ENCODE measurements at places on chromosomes 7 and 10.
A peak's percentile ranks its signal among the peaks of the same experiment; 100 is the strongest.

DNA sequence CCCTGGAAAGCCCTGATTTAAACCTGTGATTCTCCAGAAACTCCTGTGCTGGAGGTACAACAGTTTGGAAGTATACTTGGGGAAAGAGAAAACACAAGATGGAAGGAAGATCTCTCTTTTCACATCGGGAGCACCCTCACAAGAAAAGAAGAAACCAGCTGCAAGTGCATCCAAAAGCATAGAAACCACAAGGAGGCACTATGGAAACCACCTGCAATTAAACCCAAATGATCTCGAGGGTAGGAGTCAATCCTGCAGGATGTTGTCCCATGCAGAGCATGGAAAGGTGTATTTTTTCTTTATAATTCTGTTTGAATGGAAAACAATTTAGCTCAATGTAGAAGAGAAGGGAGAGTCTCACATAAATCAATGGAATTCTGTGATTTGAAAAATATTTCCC, 210.5 kb downstream of the TWIST1 start:
- DNase-seq: no peak

GRCh38 chr10:16643502-16643901, 121.8 kb upstream of the C1QL3 start:
- DNase-seq: no peak

GRCh38 chr10:72276013-72276387, 2.3 kb downstream of the DDIT4 start:
- peak; percentile 48 for DNase-seq

DNA sequence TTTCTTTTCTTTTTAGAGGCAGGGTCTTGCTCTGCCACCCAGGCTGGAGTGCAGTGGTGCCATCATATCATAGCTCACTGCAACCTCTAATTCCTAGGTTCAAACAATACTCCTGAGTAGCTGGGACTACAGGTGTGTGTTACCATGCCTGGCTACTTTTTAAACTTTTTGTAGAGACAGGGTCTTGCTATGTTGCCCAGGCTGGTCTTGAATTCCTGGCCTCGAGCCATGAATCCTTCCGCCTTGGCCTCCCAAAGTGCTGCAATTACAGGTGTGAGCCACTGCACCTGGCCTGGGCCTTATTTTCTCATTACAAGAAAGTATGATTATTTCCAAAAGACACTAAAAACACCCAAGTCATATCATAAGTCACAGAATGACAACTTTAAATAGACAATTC, 106.6 kb downstream of the CDK6 start:
- no peak for DNase-seq

GRCh38 chr7:70730451-70731110, 401.4 kb upstream of the GALNT17 start:
- DNase-seq: no peak

DNA sequence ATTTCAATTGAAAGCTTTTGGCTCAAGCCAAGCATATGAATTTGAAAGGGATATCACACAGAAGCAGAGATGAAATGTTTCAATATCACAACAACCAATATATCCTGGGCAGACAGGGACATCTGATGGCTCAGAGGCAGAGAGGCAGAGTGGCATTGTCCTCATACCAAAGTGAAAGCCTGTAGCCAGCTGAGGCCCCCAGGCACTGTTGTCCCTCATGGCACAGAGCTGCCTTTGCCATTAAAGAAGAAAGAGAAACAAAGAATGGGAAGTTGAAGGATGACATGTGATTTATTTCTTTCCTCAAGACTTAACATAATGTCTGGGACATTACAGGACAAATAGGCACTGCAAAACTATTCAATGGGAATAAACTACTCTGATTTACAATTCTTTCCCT, 504.3 kb upstream of the PCDH15 start:
- DNase-seq: no peak

DNA sequence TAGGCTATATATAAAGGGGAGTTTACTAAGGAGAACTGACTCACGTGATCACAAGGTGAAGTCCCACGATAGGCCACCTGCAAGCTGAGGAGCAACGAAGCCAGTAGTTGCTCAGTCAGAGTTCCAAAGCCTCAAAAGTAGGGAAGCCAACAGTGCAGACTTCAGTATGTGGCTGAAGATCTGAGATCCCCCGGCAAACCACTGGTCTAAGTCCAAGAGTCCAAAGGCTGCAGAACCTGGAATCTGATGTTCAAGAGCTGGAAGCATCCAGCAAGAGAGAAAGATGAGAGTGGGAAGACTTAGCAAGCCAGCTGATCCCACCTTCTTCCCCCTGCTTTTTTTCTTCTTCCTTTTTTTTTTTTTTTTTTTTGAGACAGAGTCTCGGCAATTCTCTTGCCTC, 27.0 kb upstream of the GSDME start:
- no peak for DNase-seq

- DNase-seq: no peak
Measured at GRCh38 chr10:46216003-46216634, 70.7 kb upstream of the ANTXRL start.

GRCh38 chr7:2812831-2813230, 31.3 kb downstream of the GNA12 start:
- peak; percentile 36 for DNase-seq

DNA sequence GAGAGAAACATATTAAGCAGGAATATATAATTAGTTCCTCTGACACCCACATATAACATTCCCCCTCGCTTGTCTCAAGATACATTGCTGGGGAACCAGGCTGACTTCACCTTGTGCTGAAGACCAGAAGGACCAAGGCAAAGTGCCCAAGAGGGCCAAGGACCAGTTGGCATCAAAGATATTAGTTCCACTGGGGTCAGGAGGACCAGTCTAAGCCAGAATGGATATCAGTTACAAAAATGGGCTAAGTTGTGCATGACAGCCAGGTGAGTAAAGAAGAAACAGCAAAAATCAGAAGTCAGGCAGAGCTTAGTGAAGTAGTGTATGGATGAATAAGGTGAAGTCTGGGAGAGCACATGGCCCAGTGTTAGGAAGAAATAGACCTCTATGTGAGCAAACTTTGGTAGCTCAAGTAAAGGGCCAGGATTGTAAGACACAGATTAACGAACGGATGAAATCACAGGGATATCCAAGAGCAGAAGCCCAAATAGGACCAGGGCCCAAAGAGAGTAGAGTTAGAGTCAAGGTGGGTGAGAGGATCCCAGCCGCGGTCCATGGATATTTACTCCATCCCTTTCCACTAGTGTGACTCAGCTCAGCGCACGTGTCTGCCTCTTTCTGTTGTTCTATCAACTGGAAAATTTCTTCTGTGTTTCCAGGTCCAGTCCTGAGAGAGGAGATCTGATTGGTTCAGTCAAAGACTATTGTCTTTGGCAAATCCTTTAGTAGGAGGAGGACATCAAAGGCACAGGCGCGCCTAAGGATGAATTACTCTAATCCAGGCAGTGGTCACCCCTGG, 5.0 kb downstream of the CALD1 start:
- no peak for DNase-seq

GRCh38 chr7:77327067-77327931, 88.8 kb downstream of the GSAP start:
- peak; percentile 81 for DNase-seq

GRCh38 chr10:96339956-96340904, 18.6 kb downstream of the OPALIN start:
- peak; percentile 85 for DNase-seq

DNA sequence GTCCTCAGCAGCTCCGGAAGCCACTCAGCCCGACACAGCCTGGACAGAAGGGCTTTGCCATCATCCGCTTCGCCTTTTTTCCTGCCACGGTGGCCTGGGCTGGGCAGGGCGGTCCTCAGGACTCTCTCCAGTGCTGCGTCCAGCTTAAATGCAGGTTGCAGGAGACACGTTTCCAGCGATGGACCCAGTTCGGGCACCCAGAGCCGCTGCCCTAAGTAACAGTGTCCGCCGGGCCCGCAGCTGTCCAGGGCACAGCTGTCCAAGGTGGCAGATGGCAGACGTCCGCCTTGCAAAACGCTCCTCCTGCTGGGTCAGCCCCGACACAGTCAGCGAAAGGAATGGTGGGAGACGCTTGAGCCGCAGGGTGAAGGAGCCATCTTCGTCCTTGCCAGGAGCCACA, 37.0 kb upstream of the FOXL3 start:
- no peak for DNase-seq

DNA sequence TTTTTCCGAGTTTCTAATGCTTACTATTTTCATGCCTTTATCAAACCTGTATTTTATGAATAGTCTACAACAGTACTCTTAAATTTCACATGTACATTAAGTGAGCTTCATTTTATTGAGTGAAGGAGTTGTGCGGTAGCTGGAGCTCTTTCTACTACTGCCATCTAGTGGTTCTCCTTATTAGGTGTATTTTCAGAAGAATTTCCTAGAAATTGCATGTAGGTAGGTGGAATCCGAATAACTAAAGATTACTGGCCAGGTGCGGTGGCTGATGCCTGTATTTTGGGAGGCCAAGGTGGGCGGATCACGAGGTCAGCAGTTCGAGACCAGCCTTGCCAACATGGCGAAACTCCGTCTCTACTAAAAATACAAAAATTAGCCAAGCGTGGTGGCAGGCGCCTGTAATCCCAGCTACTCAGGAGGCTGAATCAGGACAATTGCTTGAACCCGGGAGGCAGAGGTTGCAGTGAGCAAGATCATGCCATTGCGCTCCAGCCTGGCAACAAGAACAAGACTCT, 38.3 kb downstream of the LRRC72 start:
- DNase-seq: peak; percentile 84

DNA sequence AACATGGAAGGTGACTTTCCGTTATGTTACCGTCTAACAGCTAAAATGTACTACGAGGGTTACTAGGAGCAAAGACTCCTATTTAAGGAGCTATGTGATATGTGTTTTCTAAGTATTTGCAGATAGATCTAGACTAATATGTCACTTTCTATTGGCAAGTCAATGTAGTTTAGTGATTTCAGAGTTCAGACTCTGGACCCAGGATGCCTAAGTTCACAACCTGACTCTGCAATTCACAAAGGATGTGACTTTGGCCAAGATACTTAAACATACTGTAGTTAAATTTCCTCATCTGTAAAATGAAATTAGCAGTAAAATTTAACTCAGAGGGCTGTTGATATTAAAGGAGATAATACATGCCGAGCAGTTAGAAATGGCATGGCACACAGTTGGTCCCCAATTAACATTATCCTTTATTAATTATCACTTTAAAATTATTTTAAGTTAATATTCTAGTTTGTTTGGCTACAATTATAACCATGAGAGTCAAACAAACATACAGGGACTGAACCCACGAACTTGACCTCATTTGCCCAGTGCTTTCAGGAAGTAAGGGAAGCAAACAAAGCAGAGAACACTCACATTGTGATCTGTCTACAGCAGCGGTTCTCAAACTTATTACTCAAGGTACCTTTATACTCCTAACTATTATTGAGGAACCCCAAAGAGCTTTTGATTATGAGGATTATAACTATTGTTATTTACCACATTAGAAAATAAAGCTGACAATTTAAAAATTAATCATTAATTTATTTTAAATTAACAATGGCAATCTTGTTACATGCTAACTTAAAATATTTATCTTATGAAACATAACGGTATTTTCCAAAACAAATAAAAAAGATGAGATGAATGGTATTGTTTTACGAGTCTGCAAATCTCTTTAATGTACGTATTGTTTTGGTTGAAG, 94.4 kb downstream of the ANK3 start:
- DNase-seq: no peak

DNA sequence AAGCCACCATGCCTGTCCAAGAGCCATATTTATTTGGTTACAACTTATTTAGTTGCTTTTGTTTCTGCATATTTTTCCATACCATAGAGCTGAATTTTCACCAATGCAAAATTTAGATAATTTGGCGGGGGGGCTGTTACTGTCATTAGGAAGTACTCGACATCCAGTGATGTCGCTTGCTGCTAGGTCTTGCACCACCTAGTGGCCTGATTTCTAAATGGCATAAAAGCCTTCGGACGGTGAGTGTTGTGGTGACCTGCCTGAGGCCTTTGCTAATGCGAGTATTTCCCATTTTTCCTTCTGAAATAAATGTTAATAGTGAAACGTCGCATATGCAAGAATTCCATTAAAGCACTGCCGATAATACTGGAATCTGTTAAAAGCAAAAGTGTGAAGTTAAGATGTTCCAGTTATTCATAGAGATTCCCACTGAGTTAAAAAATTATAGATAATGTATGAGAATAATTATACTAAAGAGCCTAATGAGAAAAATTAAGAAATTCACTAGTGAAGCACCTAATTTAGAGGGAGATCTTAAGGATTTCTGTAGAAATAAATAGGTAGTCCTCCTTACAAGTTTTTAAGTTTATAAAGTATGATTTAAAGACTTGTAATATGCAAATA, 86.1 kb upstream of the DNAJB6 start:
- peak; percentile 82 for DNase-seq

DNA sequence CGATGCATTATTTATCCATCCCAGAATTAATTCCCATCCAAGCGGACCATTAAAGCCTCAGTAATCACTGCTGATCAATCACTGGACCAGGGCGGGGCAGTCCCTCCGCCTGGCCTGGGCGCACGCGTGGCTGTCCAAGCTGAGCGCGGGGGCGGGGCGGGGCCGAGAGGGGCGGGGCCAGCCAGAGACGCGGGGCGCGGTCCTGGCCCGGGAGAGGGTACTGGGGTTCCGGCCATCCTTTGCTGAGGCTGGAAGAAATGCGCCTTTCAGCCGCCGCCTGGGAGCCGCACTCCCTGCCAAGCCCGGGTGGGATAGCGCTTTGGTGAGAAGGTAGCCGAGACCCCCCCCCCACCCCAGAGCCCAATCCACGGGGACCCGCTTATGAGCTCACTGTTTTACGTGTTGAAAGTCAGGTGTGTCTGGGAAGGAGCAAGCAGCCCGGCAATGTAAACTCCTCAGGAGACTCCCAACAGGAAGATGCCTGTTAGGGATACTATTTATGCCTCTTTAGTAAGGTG, at the start of gene ARHGAP22:
TSS of gene ARHGAP22 (minus strand) at position 83 of the 518 bp plus-strand sequence. CDS start 277 bp downstream, outside the sequence.
- peak; percentile 73 for DNase-seq

DNA sequence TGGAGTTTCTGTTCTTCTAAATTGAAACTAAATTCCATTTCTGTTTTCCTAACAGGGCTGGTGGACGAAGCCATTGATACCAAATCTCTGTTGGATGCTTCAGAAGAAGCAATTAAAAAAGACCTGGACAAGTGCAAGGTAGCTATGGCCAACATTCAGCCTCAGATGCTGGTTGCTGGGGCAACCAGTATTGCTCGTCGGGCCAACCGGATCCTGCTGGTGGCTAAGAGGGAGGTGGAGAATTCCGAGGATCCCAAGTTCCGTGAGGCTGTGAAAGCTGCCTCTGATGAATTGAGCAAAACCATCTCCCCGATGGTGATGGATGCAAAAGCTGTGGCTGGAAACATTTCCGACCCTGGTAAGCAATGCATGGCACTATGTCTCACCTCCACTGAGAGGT, 45.6 kb downstream of the AP3M1 start:
- no peak for DNase-seq

GRCh38 chr10:118802126-118802793, 47.5 kb upstream of the CACUL1 start:
- DNase-seq: no peak

All from adipocyte (in vitro differentiated cells).